ENCODE measurements at places on chromosomes 7 and 10.

- no peak for DNase-seq
Measured at GRCh38 chr7:84236398-84236797, 41.8 kb upstream of the SEMA3A start.

DNA sequence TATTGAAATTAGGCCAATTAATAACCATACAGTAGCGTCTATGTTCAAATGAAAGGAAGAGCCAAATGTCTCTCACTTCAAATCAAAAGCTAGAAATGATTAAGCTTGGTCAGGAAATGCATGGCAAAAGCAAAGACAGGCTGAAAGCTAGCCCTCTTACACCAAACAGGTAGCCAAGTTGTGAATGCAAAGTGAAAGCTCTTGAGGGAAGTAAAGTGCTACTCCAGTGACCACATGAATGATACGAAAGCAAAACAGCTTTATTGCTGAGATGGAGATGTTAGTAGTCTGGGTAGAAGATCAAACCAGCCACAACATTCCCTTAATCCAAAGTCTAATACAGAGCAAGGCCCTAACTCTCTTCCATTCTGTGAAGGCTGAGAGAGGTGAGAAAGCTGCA lies 123.8 kb downstream of the TEX36 start:
- DNase-seq, result no peak

- DNase-seq, result no peak
Measured at GRCh38 chr7:1325646-1326510, 93.2 kb downstream of the UNCX start.

- DNase-seq, result no peak
Measured at GRCh38 chr10:11541296-11541695, 70.2 kb downstream of the USP6NL start.

DNA sequence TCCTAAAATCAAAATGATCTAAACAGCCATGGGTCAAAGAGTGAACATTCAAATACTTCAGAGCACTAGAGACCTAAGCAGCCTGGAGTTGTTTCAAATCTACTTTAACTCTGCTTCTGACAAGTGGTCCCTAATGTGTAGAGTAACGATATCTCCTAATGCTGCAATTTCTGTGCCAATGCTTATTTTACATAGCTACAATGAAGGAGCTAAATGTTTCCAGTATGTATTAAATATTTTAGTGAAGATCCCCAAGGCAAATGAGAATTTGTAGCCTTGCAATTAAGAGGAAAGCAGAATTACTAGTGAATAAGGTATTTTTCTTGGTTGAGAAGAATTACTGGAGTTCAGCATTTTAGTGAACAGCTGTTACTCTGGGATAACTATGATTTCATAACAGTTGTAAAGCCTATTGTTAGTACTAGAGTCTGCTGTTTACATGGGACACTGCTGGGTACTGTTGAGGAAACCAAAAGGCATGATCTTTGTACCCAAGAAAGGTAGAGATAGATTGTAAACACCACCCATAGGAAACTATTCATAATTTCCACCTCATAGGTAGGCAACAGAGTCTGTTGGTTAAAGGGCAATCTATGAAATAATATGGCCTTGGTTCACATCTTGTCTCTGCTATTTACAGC lies 271.9 kb downstream of the PLXDC2 start:
- no peak for DNase-seq

GRCh38 chr7:15752377-15752776 lies 65.9 kb upstream of the MEOX2 start:
- no peak for DNase-seq

DNA sequence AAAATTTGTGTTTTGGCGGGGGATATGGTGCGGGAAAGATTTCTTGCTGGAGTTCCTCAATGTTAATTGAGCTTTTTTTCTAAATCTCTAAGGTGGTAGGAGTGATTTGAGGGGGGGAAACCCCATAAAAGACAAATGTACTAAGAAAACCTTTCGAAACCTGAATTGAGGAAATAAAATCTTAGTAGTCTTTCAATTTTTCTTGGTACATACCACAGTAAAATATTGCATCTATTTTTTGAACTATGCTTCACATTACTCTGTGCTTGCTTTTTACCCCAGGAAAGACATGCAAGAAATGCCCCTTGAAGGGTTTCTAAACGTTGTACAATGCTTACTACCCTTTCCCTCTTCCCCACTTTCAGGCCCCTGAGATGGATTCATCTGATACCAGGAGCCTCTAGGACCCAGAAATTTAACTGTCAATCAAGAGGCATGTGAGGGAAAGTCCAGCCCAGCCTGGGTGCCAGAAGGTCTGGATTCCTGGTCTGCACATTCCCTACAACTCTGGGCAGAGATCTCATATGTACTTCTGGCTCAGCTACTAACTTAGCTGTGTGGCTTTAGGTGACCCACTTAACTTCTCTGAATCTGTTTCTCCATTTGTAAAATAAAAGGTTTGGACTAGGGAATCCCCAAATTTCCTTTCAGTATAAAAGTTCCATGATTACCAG lies 5.8 kb upstream of the PDCD4 start:
- DNase-seq, result no peak

DNA sequence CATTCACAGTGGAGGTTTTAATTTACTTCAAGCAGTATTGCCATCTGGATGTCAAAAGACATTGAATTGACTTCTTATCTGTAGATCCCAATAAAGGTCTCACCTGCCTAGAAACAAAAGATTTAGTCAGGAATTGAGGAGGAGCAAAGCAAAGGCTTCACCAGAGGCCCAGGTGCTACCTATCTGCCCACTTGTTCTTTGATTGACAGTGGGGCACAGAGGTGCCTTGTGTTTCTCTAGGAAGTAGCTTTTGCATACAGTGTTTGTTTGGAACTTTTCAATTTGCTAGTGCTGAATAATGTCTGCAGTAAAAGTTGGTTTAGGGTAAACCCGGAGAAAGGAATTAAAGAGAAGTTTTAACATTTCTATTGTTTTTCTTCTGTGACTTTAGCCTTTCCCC lies 40.4 kb downstream of the AUTS2 start:
- no peak for DNase-seq

DNA sequence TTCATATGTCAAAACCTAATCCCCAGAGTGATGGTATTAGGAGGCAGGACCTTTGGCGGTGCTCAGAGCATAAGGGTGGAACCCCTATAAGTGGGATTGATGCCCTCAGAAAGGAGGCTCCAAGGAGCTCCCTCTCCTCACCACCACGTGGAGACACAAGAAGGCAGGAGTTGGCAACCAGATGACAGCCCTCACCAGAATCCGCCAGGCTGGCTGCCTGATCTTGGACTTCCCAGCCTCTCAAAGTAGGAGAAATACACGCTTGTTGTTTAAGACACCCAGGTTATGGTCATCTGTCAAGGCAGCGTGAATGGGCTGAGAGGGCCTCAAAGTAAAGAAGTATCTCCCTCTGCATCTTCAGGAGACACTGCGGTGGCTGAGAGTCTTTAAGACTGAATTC lies 187.7 kb downstream of the TNS3 start:
- no peak for DNase-seq
